ENCODE measurements at places on chromosomes 11 and 22.
A peak's percentile ranks its signal among the peaks of the same experiment; 100 is the strongest.

DNA sequence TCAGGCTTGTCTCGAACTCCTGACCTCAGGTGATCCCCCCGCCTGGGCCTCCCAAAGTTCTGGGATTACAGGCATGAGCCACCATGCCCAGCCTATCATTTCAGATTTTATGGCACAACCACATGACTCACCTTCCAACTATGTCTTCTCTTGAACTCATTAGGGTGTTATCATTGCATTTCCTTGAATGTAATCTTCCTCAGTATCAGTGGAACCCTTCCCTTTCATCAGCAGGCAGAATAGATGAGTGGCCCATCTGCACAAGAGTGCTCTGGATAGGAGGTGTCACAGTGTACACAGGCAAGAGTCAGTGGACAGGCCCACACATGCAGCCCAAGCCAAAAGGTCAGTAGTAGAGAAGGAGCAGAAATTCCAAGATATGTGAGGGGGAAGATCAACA is 29.1 kb upstream of the AQP11 start:
- no peak for DNase-seq

GRCh38 chr22:45645526-45646414 is 25.9 kb upstream of the ATXN10 start:
- peak; percentile 56 for DNase-seq

DNA sequence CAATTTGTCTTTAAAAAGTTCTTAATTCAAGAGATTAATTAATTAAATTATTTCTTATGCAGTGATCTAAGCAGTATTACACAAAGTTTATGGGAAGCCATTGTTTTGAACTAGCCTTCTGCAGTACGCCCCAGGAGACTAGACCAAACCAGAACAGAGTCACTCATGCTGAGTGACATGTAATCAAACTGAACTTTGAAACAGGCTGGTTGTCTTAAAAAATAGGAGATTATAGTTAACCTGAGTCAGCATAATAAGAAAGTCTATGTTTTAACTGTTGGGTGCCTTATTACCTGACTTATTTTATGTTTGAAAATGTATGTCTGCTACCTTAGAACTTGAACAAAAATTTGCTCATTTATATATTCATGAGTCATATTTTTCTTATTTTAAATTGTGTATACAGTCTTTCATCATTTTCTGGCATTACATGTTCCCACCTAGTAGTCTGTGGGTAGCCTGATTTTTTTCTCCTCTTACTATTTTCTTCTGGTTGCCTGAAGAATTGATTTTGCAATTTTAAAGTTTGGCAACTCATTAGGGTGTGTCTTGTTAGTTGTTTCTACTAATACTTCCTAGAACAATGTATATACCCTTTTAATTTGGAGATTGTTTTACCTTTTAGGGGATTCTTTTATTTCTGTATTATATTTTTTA is 161.4 kb downstream of the AASDHPPT start:
- DNase-seq = no peak

- DNase-seq = no peak
Measured at GRCh38 chr11:69588270-69588669, 52.7 kb upstream of the CCND1 start.

DNA sequence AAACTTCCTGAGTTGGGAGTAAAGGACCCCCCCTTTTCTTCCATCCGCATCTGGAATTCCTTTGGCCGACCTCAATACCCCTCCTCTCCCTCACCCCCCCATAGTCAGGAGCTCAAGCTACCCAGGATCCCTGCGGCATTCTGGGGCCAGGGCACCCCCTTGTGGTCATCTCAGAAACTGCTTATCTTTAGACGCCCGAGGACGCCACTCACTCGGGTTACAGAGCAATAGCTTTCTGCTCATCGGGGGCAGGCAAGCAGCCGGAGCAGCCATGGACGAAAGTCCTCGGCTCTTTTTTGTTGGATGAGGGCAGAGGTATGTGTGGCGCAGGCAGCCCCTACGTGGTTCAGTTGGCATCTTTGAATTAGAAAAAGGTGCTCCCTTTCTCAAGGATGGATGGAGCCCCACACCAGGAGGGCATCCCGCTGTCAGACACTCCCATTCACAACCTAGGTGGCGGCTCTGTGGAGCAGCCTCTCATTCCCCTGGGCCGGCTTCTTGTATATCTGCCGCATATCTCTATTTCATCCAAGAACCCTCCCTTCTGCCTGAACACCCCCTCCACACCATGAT is 2.3 kb downstream of the C1QTNF5 start:
- peak; percentile 85 for DNase-seq

Data from Ammon's horn (tissue), 1 donor.